Mesothelial cell of epicardium (in vitro differentiated cells): ENCODE measurements at places on chromosomes 5 and 9.
A peak's percentile ranks its signal among the peaks of the same experiment; 100 is the strongest.

- H3K27ac ChIP-seq = no peak overlapping the region
- no peak for DNase-seq
- H3K27me3 ChIP-seq = no peaks in the 10 kb centered on the region
- H3K4me1 ChIP-seq = no peaks in the 10 kb centered on the region
- no peaks in the 10 kb centered on the region for H3K36me3 ChIP-seq
- H3K4me3 ChIP-seq = no peak overlapping the region
These were observed 568.5 kb upstream of the RIOK2 start for GRCh38 chr5:97751540-97751939.

DNA sequence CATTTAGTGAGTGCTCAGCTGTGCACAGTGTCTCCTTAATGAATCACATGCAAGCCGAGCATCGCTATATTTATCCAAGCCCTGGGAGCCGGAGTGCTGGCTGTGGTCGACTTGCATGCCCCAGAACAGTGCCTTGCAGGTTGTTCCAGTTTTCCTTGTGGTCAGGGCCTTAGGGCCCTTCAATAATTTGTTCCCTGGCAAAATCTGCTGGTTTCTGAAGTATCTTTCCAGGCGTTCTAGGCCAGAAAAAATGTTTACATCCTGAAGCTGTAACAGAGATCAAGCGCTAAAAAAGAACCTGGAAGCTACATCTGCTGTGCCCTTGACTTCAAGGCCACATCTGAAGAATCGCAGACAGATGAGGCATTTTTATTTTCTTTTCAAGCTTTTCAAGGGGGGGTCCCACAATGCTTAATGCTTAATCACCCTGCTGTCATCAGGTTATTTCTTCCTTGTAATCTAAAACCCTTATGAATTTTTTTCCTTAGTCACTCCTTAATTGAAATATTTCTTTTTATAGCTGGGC lies 105.8 kb downstream of the DOCK2 start:
- no peak overlapping the region for H3K27ac ChIP-seq
- DNase-seq = no peak
- H3K27me3 ChIP-seq = peaks cover 48% of the 10 kb centered on the region
- no peak overlapping the region for H3K4me3 ChIP-seq

DNA sequence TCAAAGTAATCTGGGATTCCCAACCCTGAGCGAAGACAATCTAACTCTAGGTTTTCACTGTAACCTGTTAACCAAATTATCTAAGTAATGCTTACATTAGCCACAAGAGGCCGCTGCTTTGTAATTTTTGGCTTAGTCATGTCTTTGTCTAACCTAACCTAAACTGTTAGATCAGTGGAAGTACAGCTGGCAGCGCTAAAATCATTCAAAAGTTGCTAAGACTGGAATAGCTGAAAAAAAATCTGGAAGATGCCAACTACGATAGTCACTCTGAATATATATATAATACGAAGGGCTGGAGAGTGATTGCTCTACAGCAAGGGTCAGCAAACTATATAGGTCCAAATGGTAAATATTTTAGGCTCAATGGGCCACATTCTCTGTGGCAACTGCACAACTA lies 60.2 kb downstream of the FBXO38 start:
- peaks cover 21% of the 10 kb centered on the region for H3K36me3 ChIP-seq
- peaks cover 2% of the 10 kb centered on the region for H3K27me3 ChIP-seq
- no peak overlapping the region for H3K4me3 ChIP-seq
- H3K27ac ChIP-seq = no peak overlapping the region

GRCh38 chr9:114276908-114277821 lies 45.7 kb upstream of the ORM1 start:
- peaks cover 10% of the 10 kb centered on the region for H3K4me1 ChIP-seq
- H3K27me3 ChIP-seq = no peaks in the 10 kb centered on the region
- H3K36me3 ChIP-seq = peaks cover 36% of the 10 kb centered on the region
- no peak for DNase-seq

DNA sequence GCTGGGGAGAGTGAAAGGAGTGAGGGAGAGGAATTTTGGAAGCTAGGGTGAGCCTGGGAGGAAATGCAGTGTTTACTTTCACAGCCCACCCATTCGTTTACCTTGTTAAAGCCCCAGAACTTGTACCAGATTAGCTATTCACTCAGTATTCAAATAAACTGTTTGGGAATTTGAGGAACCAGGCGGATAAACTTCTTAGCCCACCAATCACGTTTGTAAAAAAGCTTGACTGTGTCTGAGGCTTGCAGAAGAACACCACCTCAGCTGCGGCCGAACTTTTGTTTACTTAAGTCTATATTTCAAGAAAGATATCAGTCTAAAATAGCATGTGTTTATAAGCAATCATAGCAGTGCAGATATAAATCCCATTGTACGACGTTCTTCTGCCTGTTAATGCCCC lies 5.2 kb upstream of the TLE1 start:
- H3K4me1 ChIP-seq = peaks cover 41% of the 10 kb centered on the region
- H3K36me3 ChIP-seq = no peaks in the 10 kb centered on the region
- H3K4me3 ChIP-seq = no peak overlapping the region
- no peak for DNase-seq
- H3K27ac ChIP-seq = peak overlapping the region; percentile 84

- H3K27ac ChIP-seq = no peak overlapping the region
- H3K4me1 ChIP-seq = peaks cover 4% of the 10 kb centered on the region
- H3K36me3 ChIP-seq = no peaks in the 10 kb centered on the region
- H3K4me3 ChIP-seq = no peak overlapping the region
- DNase-seq = no peak
These were observed 18.5 kb upstream of the UBAC1 start for GRCh38 chr9:135979547-135980166.

GRCh38 chr5:159933531-159934485 lies 17.5 kb downstream of the ADRA1B start:
- H3K36me3 ChIP-seq = no peaks in the 10 kb centered on the region
- no peak overlapping the region for H3K27ac ChIP-seq
- H3K27me3 ChIP-seq = no peaks in the 10 kb centered on the region
- DNase-seq = no peak
- peaks cover 5% of the 10 kb centered on the region for H3K4me1 ChIP-seq

DNA sequence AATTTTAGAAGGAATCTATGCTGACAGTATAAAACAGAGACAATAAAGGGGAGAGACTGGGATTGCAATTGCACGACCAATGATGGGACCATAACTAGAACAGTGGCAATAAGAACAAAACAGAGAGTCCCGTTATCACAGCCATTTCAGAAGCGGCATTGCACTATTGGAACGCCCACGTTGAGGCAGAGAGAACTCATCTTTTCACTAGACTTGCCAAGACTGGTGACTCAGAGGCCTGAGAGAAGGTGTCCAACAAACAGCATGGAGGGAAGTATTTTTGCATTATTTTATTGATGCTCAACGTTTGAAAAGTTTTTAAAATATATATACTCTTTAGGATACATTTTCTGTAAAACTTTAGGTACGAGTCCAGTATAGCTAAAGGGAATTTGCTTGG lies 737.7 kb downstream of the TLE1 start:
- no peak overlapping the region for H3K27ac ChIP-seq
- H3K4me1 ChIP-seq = peaks cover 36% of the 10 kb centered on the region
- no peak overlapping the region for H3K4me3 ChIP-seq
- no peaks in the 10 kb centered on the region for H3K27me3 ChIP-seq
- DNase-seq = no peak

DNA sequence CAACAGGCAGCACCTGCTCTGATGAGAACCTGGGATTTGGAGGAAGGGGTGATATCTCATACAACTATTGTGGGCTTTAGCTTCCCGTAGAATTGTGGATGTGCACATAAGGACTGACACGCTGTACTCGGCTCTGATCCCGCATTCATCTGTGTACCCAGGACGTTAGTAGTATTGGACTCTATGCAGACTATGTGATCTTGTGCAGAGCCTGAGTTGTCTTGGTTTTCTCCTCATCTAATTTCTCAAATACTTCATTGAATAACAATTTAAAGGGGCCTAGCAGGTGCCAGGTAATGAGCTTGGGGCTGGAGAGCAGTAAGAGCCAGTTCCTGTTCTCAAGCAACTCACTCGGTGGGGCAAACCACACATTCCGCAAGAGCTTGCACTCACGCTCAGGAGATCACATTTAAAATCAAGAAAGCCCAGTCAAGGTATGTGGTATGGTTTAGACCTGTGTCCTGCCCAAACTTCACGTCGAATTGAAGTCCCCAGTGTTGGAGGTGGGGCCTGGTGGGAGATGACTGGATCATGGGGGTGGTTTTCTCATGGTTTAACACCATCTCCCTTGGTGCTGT lies 14.8 kb downstream of the C5orf15 start:
- DNase-seq = no peak
- peaks cover 17% of the 10 kb centered on the region for H3K36me3 ChIP-seq
- no peak overlapping the region for H3K4me3 ChIP-seq
- no peak overlapping the region for H3K27ac ChIP-seq

DNA sequence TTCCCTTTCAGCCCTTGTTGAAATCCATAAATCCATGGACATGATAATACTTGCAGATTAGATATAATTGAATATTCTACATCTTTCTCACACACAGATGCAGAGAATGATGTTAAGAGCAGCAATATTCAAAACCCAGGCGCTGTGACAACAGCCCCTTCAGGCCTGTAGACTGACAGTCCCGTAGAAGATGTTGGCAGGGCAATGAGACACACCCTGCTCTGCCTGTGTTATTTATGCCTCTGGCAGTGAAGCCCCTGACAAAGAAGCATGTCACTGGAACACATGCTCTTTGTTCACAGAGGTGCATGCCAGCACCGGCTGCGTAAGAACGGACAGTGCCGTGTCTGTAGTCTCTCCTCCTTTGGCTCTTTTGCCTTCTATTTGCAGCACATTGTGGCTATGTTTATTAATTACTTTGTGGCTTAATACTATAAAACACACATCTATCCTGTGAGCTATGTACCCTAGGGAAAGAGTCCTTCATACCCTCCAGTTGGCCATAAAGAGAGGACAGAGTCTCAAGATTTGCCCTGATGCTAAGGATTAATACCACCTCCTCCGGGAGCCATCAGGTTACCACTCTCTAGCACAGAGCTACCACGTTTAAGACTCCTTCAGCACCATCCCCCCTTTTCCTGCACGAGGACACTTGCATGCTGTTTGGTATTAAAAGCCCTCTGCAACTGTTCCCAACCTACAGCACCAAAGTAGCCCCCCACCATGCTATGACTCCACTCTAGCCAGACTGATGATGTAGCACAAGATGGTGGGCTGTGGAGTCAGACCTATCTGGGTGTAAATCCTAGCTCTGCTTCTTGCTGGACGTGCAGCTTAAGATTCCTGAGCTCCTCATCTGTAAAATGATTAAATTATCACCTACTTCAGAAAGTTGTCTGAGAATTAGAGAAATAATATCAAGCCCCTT lies 2.0 kb upstream of the ANP32B start:
- DNase-seq = no peak
- H3K27ac ChIP-seq = peak overlapping the region; percentile 73
- H3K4me3 ChIP-seq = no peak overlapping the region
- no peaks in the 10 kb centered on the region for H3K36me3 ChIP-seq

DNA sequence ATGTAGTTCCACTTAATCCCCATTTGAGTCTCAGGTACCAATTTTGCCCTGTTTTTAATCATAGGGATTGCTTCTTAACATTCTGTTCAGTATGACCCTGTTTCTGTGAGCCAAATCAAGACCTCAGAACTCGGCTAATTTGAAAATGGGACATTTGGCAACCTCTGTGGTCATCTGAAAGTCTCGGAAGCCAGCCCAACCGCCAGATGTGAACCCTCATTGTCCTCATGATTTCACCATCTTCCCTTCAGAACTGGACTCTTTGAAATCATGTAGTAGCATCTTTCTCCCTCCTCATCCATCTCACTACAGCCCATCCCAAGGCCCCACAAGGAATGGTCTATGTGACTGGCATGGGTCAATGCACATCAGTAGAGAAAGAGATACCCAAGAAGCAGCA lies 88.9 kb downstream of the S1PR3 start:
- H3K4me3 ChIP-seq = no peak overlapping the region
- no peaks in the 10 kb centered on the region for H3K36me3 ChIP-seq
- H3K27ac ChIP-seq = no peak overlapping the region
- no peak for DNase-seq
- H3K27me3 ChIP-seq = peaks cover 14% of the 10 kb centered on the region

DNA sequence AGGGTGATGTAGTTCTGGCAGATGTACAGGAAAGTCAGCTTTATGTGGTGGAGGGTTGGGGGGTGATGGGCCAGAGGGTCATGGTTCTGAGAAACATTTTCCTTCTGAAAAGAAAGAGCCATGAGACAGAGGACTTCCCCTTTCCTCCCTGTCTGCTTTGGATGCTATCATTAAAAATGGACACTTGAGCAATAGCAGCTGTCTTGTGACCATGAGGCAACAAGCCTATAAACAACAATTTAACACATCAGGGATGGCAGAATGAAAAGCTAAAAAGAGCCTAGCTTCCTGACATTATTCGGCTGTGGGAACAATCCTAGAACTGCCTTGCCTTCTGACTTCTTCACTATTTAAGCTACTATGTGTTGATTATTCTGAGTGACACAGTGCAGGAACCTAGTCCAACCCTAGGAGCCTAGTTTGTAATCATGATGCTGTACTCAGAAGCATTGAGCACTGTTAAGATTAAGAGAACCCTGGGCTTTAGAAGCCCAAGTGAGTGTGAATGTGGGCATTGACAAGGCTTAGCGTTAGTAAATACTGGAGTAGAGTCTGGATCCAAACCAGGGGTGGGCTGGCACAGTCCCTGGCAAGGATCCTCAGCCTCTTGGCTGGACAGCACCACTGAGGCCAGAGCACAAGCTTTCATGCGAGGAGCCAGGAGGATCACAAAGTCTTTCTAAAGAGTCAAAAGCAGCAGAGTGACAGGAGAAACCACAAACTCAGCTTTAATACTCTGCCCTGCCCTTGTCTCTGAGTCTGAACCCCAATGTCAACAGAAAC lies 178.5 kb upstream of the EGFLAM start:
- H3K4me3 ChIP-seq = no peak overlapping the region
- peaks cover 23% of the 10 kb centered on the region for H3K27me3 ChIP-seq
- no peaks in the 10 kb centered on the region for H3K4me1 ChIP-seq

DNA sequence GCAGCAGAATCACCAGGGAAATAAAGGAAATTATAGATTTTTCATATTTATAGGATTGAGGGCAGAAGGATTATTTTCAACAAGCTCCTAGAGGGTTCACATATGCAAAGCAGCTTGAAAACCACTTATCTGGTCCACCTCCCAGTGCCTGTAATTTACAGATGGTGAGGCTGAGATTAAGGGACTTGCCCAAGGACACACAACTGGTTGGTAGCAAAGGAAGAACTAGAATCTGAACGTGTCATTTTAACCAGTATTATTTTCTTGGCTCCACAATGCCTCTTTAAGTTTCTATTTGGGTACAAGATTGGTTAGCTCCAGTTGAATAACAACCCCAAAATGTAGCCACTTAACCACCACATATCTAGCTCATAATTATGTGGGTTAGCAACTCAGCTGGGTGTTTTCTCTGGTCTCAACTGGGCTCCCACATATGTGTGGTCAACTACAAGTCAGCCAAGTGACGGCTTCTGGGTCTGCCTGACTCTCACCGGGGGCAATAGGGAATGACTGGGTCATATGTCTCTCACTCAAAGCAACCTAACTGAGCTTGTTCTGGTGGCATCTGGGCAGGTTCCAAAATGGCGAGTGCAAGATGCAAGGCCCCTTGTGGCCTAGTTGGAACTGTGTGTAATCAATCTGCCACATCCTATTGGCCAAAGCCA lies 127.7 kb downstream of the ZDHHC21 start:
- no peak overlapping the region for H3K4me3 ChIP-seq
- DNase-seq = no peak
- H3K36me3 ChIP-seq = no peaks in the 10 kb centered on the region
- peaks cover 20% of the 10 kb centered on the region for H3K4me1 ChIP-seq
